ENCODE measurements at places on chromosomes 12 and 14.

GRCh38 chr12:122081083-122081696 is 2.6 kb downstream of the MLXIP start:
- peak; percentile 42 for DNase-seq

GRCh38 chr12:27969624-27970400 is 2.7 kb downstream of the PTHLH start:
- peak; percentile 35 for DNase-seq

GRCh38 chr14:103279142-103280025 is 54.7 kb upstream of the EIF5 start:
- DNase-seq: no peak

DNA sequence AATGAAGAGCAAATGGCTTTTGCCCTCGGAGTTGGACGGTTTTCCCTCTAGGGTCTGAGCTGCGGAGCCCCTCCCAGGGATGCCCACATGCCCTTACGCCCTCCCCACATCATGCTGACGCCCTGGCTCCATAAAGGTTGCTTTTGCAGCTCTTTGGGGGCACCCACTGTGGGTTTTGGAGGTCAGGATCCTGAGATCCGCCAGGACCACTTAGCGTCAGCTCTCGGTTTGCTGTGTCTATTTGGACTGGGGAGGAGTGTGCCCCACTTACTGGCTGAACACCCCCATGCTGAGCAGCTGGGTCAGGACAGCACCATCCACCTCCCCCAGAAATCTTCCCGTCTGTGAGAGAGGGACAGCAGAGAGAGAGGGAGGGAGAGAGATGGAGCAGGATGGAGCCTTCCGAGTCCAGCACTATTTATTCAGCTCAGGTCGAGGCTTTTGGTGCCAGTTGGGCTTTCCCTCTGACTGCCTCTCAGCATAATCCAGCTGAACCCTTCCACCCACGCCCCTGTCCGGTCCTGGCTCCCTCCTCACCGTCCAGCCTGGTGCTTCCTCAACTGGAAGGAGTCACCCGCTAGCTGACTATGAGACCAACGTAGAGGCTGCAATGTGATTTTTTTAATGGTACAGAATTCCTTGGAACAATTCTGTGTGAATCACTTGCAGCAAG is 18.9 kb upstream of the LRTM2 start:
- DNase-seq: no peak

GRCh38 chr12:57465747-57466505 is 6.3 kb downstream of the GLI1 start:
- no peak for DNase-seq

DNA sequence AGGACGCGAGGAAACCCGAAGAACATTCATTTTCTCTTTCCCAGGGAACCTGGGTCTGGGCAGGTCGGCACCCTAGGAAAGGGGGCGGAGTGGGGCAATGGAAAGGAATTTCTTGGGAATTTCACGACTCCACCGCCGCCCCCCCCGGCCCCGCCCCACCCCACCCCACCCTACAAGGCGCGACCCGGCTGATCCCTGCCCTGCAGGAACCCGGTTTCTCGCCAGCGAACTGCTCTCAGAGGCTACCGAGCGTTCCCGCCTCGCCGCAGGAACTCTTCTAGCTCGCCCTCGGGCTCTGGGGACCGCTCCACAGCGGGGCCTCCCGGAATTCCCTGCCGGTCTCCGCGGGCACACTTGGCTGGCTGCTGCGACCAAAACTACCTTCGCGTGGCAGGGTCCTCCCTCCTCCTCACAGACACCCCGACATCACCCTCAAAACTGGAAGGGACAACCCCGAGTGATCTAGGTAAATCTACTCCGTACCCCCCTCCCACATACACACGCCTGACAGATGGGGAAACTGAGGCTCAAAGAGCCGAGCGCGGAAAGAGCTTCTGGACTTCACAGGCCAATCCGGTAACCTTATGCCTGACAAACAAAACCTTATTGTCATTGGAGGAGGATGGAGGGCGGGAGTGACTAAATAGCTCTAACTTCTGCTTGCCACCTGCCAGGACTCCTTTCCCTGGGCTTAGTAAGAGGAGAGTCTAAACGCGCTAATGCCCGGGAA is 785 bp upstream of the ACTN1 start:
- DNase-seq: peak; percentile 36

GRCh38 chr12:113174461-113175384 is 10.6 kb downstream of the DDX54 start:
- peak; percentile 59 for DNase-seq

DNA sequence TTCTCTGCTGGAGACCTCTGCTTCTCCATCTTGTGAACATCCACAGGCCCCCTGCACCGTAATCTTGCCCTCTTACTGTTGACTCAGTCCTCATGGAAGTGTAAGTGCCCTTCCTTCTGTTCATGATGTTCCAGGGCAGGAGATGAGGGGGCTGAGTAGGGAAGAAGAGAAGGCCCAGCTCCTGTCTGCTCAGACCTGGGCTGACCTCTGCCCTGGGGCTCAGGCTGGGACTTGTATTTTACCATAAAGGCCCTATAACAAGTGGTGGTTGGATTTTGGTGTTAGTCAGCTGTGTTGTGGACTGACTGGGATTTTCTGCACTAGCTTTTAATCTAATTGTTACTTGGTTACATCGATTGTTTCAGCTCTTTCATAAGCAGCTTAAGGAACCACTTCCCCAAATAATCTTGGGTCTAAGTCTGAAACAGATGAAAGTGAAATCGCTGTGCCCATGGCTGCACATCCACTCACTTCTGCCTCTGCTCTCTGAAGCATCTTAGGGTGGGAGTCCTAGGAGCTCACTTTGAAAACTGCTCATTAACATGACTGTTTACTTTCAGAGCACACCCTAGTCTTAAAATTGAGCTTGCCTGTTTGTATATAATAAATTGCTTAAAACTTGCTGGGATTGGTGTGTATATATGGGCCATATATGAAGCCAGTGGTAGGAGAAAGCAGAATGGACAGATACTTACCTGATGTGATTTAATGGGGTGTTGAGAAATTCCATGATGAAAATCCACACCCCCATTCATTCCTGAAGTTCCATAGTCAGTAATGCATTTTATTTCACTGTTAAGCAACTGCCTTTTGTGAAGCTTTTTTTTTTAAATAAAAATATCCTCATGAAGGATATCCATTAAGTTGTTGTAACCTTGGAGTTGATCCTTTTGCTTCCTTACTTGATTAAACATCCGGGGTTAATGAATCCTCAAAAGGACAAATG is 17.7 kb downstream of the C12orf71 start:
- DNase-seq: no peak

GRCh38 chr14:89814126-89814525 is 140.4 kb downstream of the EFCAB11 start:
- no peak for DNase-seq

DNA sequence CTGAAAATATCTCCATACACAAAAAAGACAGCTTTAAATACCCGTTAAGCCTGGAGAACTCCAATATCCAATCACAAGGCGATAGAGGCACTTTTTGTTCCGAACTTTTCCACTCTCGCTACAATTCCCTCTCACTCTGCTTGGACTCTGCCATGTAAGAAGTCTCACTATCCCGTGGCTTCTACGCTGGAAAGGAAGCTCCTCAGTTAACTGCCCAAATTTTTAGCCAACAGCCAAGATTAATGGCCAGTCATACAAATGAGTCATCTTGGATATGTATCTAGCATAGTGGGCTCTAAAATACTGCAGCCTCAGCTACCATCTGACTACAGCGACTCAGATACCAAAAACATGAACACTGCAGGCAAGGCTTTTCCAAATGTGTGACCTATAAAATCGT is 45.5 kb upstream of the RERGL start:
- DNase-seq: no peak

Measured in HFFc6 (cell line).